ENCODE measurements at places on chromosomes 11 and 22.

- no peak for DNase-seq
These were observed 11.6 kb upstream of the ALKBH3 start for GRCh38 chr11:43868852-43869567.

DNA sequence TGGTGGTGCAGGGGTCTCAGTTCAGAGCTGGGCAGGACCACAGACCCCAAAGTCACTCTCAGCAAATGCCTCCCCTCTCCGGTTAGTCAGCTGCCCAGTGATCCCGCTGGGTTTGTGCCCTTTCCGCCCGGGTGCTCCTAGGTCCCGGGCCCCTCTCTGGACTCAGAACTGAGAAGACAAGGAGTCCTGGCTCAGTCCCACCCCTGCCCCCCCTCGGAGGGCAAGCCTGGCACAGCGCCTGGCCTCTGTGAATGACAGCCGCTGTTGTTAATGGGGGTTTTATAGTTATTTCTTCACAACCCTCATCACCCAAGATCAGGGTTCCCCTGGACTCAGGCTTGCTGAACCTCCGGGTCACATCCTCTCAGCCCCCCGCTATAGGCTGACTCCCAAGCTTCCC, 47.6 kb downstream of the ELFN2 start:
- no peak for DNase-seq

- DNase-seq = no peak
These were observed 94.7 kb downstream of the CACNA1I start for GRCh38 chr22:39665229-39665628.

DNA sequence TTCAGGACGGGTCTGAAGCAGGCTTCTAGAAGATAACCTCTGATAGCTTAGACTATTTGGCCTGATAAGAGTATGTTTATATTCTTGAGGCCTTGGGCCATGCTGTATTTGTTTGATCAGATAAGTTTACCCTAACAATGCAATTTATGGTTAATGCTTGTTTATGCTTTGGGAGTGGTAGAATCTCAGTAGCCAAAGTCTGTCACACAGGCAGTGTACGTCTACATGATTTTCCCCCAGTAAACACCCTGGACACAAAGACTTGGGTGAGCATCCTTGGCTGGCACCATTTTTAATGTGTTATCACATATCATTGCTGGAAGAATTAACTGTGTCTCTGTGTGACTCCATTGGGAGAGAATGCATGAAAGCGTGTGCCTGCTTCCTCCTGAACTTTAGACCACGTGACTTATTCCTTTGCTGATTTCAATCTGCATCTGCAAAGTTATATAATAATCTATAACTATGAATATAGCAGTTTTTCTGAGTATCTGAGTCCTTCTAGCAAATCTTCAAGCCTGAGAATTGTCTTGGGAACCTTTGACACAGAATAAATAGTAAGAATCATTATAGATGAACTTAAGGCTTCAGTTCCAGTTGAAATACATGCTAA, 172.4 kb downstream of the CASP12 start:
- no peak for DNase-seq

DNA sequence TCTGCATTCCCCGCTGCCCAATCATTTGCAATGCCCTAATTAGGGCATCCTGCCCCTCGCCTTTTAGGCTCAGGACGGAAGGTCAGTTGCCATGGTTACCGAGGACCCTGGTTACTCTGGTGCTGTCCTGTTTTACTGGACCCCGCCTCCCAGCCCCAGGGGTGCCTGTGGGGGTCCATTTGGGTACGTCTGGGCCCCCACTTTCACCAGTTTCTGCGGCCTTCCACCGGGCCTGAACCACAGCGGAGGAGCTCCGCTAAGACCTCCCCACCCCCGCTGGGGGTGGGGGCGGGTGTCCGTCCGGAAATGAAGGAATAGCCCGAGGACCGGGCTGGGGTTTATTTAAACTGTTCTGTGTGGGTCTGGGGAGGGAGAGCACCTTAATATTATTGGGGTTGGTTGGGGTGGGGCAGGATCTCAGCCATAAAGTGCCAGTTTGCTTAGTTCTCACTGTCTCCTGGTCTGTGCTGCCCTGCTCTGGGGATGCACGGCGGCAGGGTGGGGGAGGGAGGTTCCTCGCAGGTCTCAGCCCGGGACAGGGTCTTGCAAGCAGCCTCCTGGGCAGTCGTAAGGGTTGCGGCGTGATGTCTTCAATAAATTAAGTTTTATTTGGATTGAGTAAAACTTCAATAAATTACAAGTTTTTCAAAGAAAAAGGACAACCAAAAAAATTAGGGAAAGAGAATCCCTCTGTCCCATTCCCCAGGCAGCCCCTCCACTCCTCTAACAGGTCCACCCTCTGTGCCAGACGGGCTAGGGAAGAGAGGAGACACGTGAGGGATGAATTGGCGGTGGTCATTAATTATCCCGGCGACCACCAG, 5.3 kb downstream of the PHOX2A start:
- no peak for DNase-seq

GRCh38 chr11:83007909-83008580, 63.7 kb downstream of the RAB30 start:
- no peak for DNase-seq

GRCh38 chr11:119540370-119541125, 117.6 kb upstream of the THY1 start:
- no peak for DNase-seq

DNA sequence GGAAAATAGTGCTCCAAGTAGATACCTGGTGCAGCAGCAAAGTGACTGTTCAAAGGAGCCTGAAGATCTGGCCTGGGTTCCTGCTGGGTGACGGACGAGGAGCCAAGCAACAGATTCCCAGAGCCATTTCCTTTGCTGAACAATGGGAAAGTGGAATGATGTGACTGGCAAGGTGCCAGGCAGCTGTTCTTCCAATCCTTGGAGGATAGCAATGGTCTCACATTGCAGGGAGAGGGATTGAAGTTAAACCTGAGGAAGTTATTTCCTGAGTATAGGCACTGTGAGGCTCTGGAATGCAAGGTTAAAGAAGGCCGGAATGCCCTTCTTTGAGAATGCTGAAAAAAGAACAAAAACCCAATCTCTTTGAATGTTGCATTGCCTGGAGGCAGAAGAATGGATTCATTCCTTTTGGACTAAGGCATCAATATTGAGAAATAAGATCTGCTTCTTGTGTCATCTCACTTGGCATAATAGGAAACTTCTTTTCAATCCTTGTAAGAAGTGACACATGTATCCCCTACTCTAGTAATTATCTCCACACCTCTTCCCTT, 223.8 kb downstream of the BLID start:
- no peak for DNase-seq

GRCh38 chr11:126491092-126491491, 135.6 kb downstream of the ST3GAL4 start:
- DNase-seq = no peak

- no peak for DNase-seq
These were observed 1.2 kb downstream of the NUP160 start for GRCh38 chr11:47846998-47847397.

- no peak for DNase-seq
These were observed 3.5 kb downstream of the CNTF start for GRCh38 chr11:58625826-58626460.

DNA sequence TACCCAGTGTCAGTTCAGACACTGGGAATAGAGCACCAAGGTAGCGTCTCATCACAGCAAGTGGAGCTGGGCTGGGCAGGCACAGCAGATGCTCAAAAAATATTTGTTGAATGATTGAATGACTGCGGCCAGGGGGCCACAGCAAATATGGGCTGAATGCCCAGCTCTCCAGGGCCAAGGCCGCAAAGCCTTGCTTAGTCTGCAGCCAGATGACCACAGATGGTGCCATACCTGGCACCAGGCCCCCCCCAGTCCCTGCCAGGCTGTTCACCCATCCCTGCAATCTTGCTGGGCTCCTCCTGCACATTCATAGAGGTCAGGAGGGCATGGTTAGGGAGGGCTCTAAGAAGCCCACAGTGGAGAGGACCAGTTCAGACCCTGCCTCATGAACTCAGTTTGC, 32.9 kb downstream of the ZC3H7B start:
- no peak for DNase-seq

GRCh38 chr11:27470826-27471588, 1.6 kb downstream of the LGR4 start:
- DNase-seq = no peak

DNA sequence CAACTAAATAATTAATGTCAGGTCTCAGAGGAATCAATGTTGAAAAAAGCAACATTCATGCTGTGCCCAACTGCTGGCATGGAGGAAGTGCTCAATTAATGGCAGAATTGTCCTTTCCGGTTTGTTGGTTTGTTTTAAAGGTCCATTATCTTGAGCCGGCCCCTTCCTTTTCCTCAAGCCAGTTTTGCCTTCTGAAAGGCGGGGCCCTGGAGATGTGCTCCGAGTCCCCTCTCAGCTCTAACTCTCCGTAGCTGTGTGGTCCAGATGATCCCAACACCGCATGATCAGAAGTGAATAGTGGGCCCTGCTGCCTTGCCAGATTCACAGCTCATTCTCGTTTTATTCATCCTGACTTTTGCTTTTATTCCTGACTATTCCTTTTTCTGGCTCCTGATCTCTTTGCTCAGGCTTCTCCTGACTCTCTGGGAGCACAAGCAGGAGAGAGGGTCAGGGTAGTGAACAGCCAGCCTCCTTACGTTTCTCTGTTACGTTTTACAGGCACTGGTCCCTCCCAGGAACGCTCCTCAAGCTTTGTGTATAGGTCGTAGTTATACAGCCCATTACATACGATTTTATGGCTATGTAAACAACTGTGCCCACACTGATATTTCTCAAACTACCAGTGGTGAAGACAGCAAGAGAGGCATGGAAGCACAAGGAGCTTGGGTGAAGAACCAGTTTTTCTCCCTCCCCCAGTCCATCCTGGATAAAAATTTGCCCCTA, 265.9 kb downstream of the LARGE1 start:
- DNase-seq = no peak

GRCh38 chr11:19829109-19829837, 116.6 kb downstream of the NAV2 start:
- no peak for DNase-seq

- no peak for DNase-seq
These were observed 38.3 kb downstream of the USP35 start for GRCh38 chr11:78226684-78227680.

- no peak for DNase-seq
These were observed 576.3 kb downstream of the BRD1 start for GRCh38 chr22:49251371-49251770.

- peak; percentile 2 for DNase-seq
These were observed 657 bp downstream of the IGHMBP2 start for GRCh38 chr11:68904248-68904847.

- no peak for DNase-seq
These were observed 17.3 kb downstream of the APOL3 start for GRCh38 chr22:36143066-36143815.

DNA sequence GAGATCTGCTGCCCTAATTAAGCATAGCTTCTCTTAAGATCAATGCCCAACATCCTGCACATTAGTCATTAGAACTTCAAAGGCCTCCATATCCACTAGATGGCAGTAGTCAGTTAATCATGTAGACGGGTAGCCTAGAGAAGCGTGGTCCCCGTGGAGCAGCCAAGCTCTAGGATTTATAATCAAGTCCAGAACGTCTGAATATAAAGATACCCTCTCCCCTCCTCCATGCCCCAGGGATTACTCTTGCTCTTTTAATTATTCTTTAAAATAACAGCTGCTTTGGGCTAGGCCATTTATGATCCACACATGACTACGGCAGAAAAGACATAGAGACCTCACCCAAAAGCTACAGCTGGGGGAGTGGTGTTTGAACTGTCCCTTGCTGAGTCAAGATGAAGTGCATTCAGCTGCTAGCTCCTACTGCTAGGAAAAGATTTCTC, 327.6 kb upstream of the PLET1 start:
- DNase-seq = peak; percentile 8

- no peak for DNase-seq
These were observed 503.2 kb downstream of the MN1 start for GRCh38 chr22:27298332-27298731.

DNA sequence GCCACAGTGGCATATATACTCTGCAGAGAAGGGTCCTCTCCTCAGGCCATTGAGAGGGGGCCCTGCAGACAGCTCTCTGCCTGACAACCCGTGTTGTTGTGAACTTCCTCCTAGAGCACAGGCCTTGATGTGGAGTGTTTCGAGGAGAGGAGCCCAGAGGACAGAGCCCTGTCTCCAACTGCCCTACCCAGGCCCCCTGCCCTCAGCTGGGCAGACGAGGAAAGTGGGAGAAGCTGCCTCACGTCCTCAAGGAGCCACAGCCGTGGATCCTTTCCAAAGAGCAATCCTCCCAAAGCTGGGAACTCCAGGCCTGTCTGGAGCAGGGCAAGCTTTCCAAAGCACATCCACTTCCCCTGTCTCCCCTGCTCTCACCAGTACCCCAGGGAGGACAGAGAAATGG, 10.7 kb downstream of the LMO1 start:
- no peak for DNase-seq
